ENCODE measurements at places on chromosomes 3 and 15.

DNA sequence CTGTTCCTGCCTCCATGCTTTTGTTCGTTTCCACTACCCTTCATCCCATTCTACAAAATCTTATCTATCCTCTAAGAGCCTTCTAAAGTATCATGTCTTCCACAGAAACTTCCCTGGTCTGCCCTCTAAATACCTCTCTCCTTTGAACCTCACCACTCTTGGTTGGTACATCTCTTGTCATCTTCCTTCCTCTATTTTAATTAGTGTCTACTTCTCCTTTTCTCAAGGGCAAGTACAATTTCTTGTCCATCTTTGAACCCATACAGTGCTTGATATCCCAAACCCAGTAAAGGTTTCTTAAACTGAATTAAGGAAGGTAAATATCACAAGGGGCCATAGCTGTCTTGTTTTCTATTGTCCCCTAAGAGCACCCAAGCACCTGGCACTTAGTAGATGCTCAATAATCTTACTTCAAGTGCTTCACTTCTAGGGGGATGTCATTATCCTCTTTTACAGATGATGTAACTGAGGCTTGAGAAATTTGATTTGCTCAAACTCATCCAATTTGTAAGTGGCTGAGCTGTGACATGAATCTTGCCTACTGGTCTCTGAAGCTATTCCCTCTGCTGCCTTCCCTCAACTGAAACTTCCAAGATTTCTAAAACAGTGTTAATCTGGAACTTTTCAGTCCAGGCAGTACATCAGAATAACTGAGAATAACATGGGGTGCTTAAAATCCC is 2.6 kb upstream of the DAPK2 start:
- no peak for DNase-seq

- no peak for DNase-seq
Observed at GRCh38 chr3:150307311-150308036, 100.6 kb upstream of the TSC22D2 start.

DNA sequence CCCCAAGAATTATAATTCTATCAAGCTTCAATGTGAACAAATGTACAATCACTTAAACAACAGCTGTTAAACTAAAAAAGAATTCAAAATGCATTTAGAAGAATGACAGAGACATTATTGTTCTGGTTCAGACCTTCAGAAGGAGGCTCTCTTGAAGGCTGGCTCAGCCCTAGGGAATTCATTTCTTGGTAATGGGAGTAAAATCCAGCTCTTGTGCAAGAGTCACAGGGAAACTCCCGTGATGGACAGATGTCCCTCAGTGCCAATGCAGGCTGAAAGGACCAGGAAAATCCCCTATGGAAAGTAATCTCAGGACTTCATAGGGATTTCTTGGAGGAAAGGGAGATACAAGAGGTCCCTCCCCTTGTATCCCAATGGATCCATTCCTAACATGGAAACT is 149.9 kb upstream of the STT3B start:
- no peak for DNase-seq

DNA sequence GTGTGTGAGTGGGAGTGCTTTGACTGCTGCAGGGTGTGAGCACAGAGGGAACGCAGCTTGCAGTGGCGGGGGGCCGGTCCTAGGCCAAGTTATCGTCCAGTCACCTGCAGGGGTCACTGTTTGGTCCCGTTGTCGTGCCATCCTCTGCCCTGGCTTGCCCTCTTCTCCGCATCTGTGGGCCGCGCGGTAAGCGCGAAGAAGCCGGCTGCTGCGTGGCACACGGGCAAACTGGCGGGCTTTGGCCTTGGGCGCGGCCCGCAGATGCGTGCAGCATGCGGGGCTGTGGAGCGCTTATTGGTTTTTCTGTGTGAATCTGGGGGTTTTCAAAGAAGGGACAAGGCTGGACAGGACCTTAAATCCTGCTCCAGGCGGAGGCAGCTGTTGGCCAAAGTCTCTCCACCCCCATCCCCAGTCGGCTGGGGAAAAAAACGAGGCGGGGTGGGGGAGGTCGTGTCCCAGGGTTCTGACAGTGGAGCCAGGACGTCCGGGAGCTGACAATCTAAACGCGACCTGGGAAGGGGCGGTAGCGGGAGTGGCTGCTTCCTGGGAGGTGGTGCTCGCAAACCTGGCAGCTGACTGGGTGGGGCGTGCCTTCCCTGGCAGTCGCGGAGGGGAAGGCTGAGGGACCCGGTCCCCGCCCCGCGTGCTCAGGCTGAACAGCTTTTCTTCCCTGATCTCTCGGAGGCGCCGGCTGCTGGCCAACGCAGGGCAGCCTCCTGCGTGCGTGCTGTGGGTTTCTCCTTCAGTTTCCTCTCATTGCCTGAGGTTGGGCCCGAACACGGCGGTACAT is 39.7 kb upstream of the VEPH1 start:
- DNase-seq: no peak

- no peak for DNase-seq
Observed at GRCh38 chr3:140760324-140761075, 82.6 kb downstream of the TRIM42 start.

GRCh38 chr15:76217029-76217881 is 94.0 kb downstream of the ETFA start:
- DNase-seq: no peak

- DNase-seq: no peak
Observed at GRCh38 chr15:101459579-101460300, 29.8 kb downstream of the PCSK6 start.

DNA sequence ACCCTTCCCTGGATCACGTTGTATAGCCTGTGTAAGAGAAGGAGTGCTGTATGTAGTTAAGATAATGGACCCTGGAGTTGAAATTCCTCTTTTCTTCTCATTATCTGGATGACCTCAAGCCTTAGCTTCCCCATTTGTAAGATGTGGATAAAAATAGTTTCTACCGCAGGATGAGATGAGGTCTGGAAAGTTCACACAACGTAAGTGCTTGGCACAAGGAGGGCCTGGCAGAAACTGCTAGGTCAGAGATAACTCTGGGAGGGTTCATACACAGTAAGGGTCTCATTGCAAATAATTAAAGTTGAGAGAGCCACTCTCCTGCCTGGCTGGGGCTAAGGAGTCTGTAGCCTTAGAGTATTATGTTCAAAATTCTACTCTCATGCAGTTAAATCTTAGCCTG is 214.4 kb downstream of the LRTM1 start:
- no peak for DNase-seq
